ENCODE measurements at places on chromosomes 1 and 21. TPM values are rescaled to one million over a fixed set of nuclear protein-coding genes. Genes with fewer than 3 reads are reported as not detected.

SMCP gene
- not detected for total RNA-seq

SERTAD4 gene
- total RNA-seq, result 3.4 TPM

RHD gene
- not detected for total RNA-seq

ACKR1 gene
- total RNA-seq, result not detected

IGSF21 gene
- not detected for total RNA-seq

DNAJB4 gene
- 72.1 TPM for total RNA-seq

HEYL gene
- total RNA-seq, result 0.53 TPM

LZIC gene
- total RNA-seq, result 21.3 TPM

HECTD3 gene
- total RNA-seq, result 16.4 TPM

RHBG gene
- total RNA-seq, result not detected

LRRC38 gene
- total RNA-seq, result 0.50 TPM

KCNE1 gene
- 0.53 TPM for total RNA-seq

KDF1 gene
- not detected for total RNA-seq

ADGRB2 gene
- total RNA-seq, result 4.0 TPM

HAO2 gene
- not detected for total RNA-seq

RHBDL2 gene
- 0.79 TPM for total RNA-seq

DNAJC28 gene
- 1.8 TPM for total RNA-seq

TRAF5 gene
- total RNA-seq, result 14.3 TPM

SPRR1B gene
- not detected for total RNA-seq

ETNK2 gene
- total RNA-seq, result 0.37 TPM

CD5L gene
- not detected for total RNA-seq

ZMYM1 gene
- 11.8 TPM for total RNA-seq

RGS18 gene
- total RNA-seq, result not detected

METTL18 gene
- 9.5 TPM for total RNA-seq

MRPS6 gene
- total RNA-seq, result 18.7 TPM

ITPKB gene
- total RNA-seq, result 8.2 TPM

ADAMTS5 gene
- total RNA-seq, result 7.1 TPM

ATP8B2 gene
- 287 TPM for total RNA-seq

SLFNL1 gene
- 0.26 TPM for total RNA-seq

KIF21B gene
- 0.12 TPM for total RNA-seq

RNU1-2 gene
- total RNA-seq, result 1,390 TPM

TMEM222 gene
- total RNA-seq, result 19.9 TPM

PMF1 gene
- total RNA-seq, result 29.5 TPM

TFF1 gene
- not detected for total RNA-seq

PRRX1 gene
- 229 TPM for total RNA-seq

ITLN2 gene
- total RNA-seq, result not detected
